Spleen (tissue), 13 donors: ENCODE measurements at places on chromosomes 3 and 15. TPM values are rescaled to one million over a fixed set of nuclear protein-coding genes. Genes with fewer than 3 reads are reported as not detected.

The AHSG gene
- total RNA-seq, result not detected

The FXR1 gene
- total RNA-seq, result 98.9 TPM

The GRM2 gene
- 1.4 TPM for total RNA-seq

- H3K4me1 ChIP-seq, result no peaks in the 10 kb centered on the region
- H3K4me3 ChIP-seq, result no peak overlapping the region
- DNase-seq, result no peak
Measured at GRCh38 chr3:125194849-125195601, 17.5 kb downstream of the SLC12A8 start.

The CNTN4 gene
- total RNA-seq, result 3.5 TPM

DNA sequence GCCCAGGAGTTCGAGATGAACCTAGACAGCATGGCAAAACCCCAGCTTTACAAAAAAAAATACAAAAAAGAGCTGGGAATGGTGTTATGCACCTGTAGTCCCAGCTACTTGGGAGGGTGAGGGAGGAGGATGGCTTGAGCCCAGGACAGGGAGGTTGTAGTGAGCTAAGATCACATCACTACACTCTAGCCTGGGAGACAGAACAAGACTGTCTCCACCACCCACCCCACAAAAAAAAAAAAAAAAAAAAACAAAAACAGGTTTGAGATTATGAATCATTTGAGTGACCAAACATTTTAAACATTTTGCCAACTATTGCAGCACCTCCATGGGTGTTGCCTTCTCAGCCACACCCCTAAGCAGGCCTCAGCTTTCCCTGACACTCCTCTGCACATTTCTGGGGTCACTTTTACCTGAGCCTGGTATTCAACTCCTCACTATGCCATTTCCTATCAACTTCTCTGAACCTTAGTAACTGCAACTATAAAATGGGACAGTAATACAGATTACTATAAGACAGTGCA lies 41.8 kb downstream of the IL5RA start:
- no peak overlapping the region for H3K4me3 ChIP-seq
- no peaks in the 10 kb centered on the region for H3K27me3 ChIP-seq
- no peak for DNase-seq
- no peaks in the 10 kb centered on the region for H3K4me1 ChIP-seq

DNA sequence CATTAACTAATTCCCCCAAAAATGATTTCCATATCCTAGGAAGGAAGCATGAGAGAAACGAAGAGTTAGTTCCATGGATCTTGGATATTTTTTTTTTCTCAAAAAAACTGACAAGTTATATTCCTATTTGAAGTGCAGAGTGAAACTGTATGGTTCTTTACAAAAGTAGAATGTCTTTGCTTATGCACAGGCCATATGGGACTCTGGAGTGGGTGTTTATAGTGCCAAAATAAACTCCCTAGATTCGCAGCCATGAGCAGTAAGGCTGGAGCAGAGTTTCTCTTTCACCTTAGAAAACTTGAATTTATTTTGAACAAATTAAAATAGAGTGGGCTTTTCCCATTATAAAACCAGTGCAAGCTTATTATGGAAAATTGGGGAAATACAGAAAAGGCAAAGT lies 239.7 kb downstream of the PDCD6IP start:
- H3K4me1 ChIP-seq, result no peaks in the 10 kb centered on the region
- no peaks in the 10 kb centered on the region for H3K36me3 ChIP-seq
- H3K27ac ChIP-seq, result no peak overlapping the region
- DNase-seq, result no peak

DNA sequence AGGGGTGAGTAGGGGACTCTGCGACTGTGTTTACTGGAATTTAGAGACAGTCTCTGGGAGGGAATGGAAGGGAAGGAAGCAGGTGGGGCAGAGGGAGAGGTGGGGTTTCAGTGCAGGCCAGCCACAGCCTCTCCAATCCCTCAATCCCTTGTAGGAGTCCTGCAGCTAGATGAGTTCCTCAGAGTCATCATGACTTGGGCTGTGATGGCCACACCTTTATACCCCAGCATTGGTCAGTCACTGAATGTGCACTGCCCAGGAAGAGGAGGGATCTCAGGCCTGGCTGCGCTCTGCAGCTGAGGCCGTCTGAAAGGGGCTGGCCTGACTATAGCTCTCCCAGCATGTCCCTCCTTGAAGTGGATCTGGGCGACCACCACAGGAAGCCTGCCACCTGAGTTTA lies 67.3 kb upstream of the GLCE start:
- no peak overlapping the region for H3K4me3 ChIP-seq
- no peaks in the 10 kb centered on the region for H3K36me3 ChIP-seq
- DNase-seq, result no peak
- H3K27me3 ChIP-seq, result no peaks in the 10 kb centered on the region

GRCh38 chr3:52523386-52524257 lies 10.0 kb downstream of the NT5DC2 start:
- peaks cover 16% of the 10 kb centered on the region for H3K4me1 ChIP-seq
- DNase-seq, result peak; percentile 72
- H3K4me3 ChIP-seq, result no peak overlapping the region
- no peaks in the 10 kb centered on the region for H3K27me3 ChIP-seq
- H3K36me3 ChIP-seq, result no peaks in the 10 kb centered on the region

The HYAL1 gene
- total RNA-seq, result 122 TPM

- H3K4me3 ChIP-seq, result no peak overlapping the region
- DNase-seq, result peak; percentile 81
- H3K27me3 ChIP-seq, result no peaks in the 10 kb centered on the region
- H3K4me1 ChIP-seq, result no peaks in the 10 kb centered on the region
- no peak overlapping the region for H3K27ac ChIP-seq
Measured at GRCh38 chr3:5376761-5377160, 189.3 kb downstream of the EDEM1 start.

- H3K4me3 ChIP-seq, result no peak overlapping the region
- no peaks in the 10 kb centered on the region for H3K27me3 ChIP-seq
- peaks cover 36% of the 10 kb centered on the region for H3K4me1 ChIP-seq
Measured at GRCh38 chr15:55990998-55991397, 2.4 kb downstream of the NEDD4 start.

DNA sequence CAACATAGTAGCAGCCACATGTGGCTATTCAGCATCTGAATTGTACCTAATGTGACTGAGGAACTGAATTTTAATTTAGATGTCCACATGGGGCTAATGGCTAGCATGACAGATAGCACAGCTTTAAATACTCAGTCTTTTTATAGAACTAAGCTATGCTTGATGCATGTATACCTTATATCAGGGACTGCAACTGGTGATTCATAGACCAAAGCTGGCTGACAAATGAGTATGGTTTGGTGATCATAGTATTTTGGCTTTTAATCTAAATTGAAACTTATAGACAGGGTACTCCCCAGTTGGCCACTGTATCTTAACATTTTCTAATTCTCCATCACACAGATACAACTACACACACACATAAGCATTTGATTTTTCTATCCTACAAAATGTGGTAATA lies 83.6 kb downstream of the IGSF11 start:
- DNase-seq, result no peak
- H3K4me1 ChIP-seq, result no peaks in the 10 kb centered on the region
- H3K27me3 ChIP-seq, result no peaks in the 10 kb centered on the region

The PLCD1 gene
- 18.0 TPM for total RNA-seq

- H3K27ac ChIP-seq, result no peak overlapping the region
- no peaks in the 10 kb centered on the region for H3K36me3 ChIP-seq
- H3K4me1 ChIP-seq, result peaks cover 37% of the 10 kb centered on the region
- DNase-seq, result no peak
- H3K27me3 ChIP-seq, result no peaks in the 10 kb centered on the region
Measured at GRCh38 chr3:37910671-37911400, 49.2 kb downstream of the CTDSPL start.

DNA sequence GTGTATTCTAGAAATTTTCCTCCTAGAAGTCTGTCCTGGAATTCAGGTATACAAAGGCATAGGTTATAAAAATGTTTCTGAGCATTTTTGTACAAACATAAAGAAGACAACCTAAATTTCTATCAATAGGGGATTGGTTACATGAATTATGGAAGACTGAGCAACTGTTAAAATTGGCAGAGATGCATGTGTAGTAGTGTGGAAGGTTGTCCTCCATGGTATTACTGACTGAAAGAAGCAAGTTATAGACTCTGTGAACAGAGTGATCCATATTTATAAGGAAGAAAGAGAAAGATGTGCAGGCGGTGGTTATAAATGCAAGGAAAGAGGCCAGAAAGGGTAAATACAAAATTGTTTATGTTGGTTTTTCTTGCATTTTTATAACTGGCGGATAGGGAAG lies 38.3 kb upstream of the CMTM7 start:
- no peak overlapping the region for H3K4me3 ChIP-seq
- peaks cover 4% of the 10 kb centered on the region for H3K4me1 ChIP-seq
- no peak for DNase-seq
- H3K27me3 ChIP-seq, result no peaks in the 10 kb centered on the region
- H3K36me3 ChIP-seq, result no peaks in the 10 kb centered on the region

GRCh38 chr3:130851277-130851676 lies 42.6 kb upstream of the ATP2C1 start:
- no peak for DNase-seq
- H3K36me3 ChIP-seq, result no peaks in the 10 kb centered on the region
- H3K27ac ChIP-seq, result no peak overlapping the region
- no peaks in the 10 kb centered on the region for H3K4me1 ChIP-seq
- peaks cover 4% of the 10 kb centered on the region for H3K27me3 ChIP-seq
- H3K4me3 ChIP-seq, result no peak overlapping the region

The GPR87 gene
- total RNA-seq, result not detected

- no peak overlapping the region for H3K4me3 ChIP-seq
- no peak for DNase-seq
- no peaks in the 10 kb centered on the region for H3K36me3 ChIP-seq
- peaks cover 24% of the 10 kb centered on the region for H3K4me1 ChIP-seq
Measured at GRCh38 chr3:108086653-108087052, 4.2 kb downstream of the CD47 start.

GRCh38 chr3:39127908-39128304 lies 20.4 kb downstream of the TTC21A start:
- no peak for DNase-seq
- H3K27me3 ChIP-seq, result no peaks in the 10 kb centered on the region
- no peaks in the 10 kb centered on the region for H3K36me3 ChIP-seq
- H3K27ac ChIP-seq, result no peak overlapping the region
- H3K4me1 ChIP-seq, result peaks cover 23% of the 10 kb centered on the region

The NPAP1 gene
- total RNA-seq, result 0.09 TPM

DNA sequence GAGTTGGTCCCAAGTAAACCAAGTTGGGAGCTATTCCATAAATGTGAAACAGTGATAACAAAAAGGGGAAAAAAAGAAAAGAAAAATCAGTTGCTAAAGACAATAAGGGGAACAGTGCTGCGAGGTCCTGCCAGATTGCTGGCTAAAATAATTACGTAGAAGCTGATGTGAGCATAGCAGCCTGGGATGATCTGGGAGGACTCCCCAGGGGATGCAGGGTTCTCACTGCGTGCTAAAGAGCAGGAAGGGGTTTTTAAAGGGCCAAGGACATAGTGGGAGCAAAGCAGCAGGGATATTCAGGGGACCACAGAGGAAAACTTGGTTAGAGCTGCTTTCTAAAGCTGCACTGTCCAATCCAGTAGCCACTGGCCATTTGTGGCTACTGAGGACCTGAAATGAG lies 133.0 kb upstream of the UMPS start:
- H3K27me3 ChIP-seq, result no peaks in the 10 kb centered on the region
- no peak for DNase-seq
- no peaks in the 10 kb centered on the region for H3K36me3 ChIP-seq
- no peak overlapping the region for H3K27ac ChIP-seq
- no peak overlapping the region for H3K4me3 ChIP-seq

DNA sequence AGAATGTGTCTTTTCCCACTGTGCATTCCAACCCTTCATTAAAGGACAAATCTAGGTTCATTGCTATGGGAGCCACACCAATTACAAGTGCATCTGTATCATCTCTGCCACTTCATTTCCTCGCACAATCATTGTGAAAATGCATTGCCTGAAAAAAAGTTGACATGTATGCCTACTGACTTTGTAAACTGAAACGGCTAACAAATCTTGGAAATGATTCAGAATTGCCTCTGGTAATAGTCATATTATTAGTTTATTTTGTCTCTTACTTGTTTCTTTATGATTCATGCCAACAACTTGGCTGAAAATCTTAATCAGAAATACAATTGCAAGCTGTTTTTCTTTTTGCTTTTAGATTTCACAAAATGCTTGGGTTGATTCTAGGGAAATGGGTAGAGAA lies 497.1 kb downstream of the ZIC1 start:
- DNase-seq, result no peak
- no peaks in the 10 kb centered on the region for H3K4me1 ChIP-seq
- H3K36me3 ChIP-seq, result no peaks in the 10 kb centered on the region
- no peaks in the 10 kb centered on the region for H3K27me3 ChIP-seq
- H3K27ac ChIP-seq, result no peak overlapping the region

GRCh38 chr3:47385007-47385406 lies 4.2 kb downstream of the PTPN23 start:
- H3K27ac ChIP-seq, result no peak overlapping the region
- no peak for DNase-seq
- no peak overlapping the region for H3K4me3 ChIP-seq

DNA sequence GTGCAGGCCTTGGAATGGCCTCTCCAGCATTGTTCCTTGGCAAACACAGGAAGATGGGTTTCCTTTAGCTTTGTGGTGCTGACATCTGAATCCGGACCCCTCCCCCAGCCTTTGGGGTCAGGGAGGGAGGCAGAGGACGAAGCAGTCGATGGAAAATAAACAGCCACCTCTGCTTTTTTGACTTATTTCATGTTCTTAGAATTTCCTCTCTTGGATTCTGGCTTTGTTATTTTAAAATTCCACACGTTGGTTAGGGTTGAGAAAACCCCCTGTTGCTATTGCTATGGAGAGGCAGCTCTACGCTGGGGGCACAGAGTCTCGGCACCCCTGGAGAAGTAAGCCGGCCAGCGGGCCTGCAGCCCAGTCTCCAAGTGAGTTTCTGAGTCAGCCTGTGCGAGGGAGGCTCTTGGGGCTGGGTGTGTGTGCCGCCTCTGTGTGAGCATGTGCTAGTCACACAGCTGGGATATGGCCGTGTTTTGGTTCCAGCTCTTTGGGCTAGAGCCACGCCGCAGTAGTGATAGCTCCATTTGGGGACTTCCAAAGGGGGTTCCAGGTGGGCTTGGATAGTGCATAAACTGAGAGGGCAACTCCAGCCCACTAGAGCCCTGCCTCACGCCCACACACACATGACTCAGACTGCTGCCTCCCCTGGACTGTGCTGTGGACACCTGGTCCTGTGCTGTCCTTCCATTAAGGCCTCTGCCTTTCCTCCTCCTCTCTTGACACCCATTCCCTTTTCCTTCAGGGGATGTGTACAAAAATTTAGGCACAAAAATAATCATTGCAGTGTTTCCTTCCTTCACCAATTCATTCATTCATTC lies 58.8 kb downstream of the AMOTL2 start:
- H3K4me3 ChIP-seq, result no peak overlapping the region
- H3K36me3 ChIP-seq, result no peaks in the 10 kb centered on the region
- H3K4me1 ChIP-seq, result peaks cover 16% of the 10 kb centered on the region

DNA sequence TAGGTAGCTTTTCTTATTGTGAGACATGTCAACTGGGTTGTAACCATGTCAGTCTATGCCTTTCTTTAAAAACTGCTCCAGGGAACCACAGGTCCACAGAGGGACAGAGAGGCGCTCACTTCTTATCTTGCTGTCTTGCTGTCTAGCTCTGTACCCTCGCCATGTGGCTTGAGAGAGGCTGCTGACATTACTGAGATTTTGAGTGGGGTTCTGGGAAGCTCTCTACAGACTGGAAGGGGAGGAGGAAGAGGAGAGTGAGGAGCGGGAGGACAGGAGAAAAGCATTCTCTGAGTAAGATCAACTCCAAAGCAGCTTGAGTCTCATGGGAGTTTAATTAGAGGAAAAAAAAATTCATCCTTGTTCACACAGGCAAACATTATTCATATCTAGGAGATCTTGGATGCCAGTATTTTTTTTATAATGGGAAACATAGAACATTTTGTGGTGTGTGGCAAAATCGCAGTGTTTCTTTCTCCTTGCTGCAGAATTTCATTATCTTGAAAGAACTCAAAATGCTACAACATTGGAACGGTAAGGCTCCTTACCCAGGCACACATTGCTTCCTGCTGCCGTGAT lies 1037.0 kb upstream of the NR2F2 start:
- DNase-seq, result no peak
- H3K4me1 ChIP-seq, result peaks cover 4% of the 10 kb centered on the region
- H3K27ac ChIP-seq, result peak overlapping the region; percentile 55
- no peaks in the 10 kb centered on the region for H3K36me3 ChIP-seq
